ENCODE measurements at places on chromosomes 2 and 18.

GRCh38 chr2:110149330-110150220, 34.0 kb upstream of the MALL start:
- DNase-seq: no peak

DNA sequence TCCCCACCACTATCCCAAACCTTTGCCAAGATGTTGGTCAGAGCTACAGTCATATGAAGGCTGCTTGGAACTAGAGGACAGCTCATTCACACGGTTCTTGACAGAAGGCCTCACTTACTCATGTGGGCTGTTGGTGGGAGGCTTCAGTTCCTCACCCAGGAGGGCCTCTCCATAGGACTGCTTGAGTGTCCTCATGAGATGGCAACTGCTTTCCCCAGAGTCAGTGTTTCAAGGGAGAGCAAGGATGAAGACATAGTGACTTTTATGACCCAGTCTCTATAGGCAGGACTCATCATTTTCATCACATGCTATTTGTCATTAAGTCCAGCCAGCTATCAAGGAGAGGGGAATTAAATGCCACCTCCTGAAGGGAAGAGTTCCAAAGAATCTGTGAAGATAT, 33.4 kb upstream of the OLA1 start:
- no peak for DNase-seq

GRCh38 chr18:52475325-52475724, 135.3 kb downstream of the DCC start:
- no peak for DNase-seq

GRCh38 chr2:181683518-181684453, 3.5 kb upstream of the NEUROD1 start:
- DNase-seq: peak; percentile 85

- no peak for DNase-seq
Observed at GRCh38 chr2:3405307-3405706, 25.8 kb downstream of the TRAPPC12 start.

- DNase-seq: no peak
Observed at GRCh38 chr2:45788401-45788800, 136.9 kb downstream of the PRKCE start.

DNA sequence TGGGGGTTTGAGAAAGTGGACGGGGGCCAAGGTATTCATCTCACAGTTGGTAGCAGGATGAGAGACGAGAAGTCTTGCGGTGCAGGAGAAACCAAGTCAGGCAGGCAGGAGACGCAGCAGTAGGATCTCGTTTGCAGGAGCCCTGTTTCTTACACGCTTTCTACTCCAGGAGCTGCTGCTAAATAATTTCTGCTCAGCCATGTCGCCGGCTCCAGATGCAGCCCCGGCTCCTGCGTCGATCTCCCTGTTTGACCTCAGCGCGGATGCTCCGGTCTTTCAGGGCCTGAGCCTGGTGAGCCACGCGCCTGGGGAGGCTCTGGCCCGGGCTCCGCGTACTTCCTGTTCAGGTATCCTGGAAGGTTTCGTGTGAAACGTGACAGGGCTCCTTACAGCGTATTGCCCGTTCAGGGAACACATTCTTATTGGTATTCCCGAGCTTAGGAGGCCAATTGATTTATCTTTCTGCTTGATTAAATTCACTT, 494 bp downstream of the ANKZF1 start:
- no peak for DNase-seq

DNA sequence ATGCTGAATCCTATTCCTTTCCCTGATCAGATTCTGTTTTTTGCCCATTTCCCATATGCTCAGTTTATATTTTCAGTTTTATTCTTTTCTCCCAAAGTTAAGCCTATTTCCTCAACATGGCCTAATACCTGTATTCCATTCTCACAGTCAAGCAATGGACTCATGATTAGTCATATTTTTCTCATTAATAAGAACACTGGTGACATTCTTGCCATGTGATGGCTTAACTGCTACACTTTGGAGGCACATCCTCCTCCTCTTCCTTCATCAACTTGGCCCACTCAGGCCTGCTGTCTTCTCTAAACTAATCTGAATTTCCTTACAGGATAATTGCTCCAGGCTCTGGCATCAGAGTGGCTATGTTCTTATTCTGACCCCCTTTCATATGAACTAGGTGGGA, 679.2 kb downstream of the NYAP2 start:
- no peak for DNase-seq

DNA sequence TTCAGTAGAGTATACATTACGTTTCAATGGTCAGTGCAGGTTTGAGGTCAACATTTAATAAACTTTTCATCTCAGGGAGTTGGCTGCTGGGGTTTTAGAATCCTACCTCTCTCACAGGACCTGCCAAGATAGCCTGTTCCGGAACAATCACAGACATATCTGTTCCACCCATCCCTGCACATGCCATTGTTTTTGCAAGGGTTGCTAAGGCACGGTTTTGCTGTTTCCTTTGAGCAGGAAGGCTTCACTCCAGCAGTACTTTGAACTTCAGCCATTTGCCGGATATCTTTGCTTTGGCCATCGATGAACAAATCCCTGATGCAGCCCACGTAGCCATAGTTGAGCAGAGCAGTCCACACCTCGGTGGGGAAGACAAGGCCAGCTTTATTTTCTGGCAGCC, 493.8 kb downstream of the NRXN1 start:
- DNase-seq: no peak

GRCh38 chr2:196747400-196747799, 52.1 kb downstream of the GTF3C3 start:
- no peak for DNase-seq

GRCh38 chr18:64528646-64529045, 379.8 kb upstream of the LINC00305 start:
- DNase-seq: no peak

- no peak for DNase-seq
Observed at GRCh38 chr2:143440411-143441012, 311.3 kb downstream of the ARHGAP15 start.

DNA sequence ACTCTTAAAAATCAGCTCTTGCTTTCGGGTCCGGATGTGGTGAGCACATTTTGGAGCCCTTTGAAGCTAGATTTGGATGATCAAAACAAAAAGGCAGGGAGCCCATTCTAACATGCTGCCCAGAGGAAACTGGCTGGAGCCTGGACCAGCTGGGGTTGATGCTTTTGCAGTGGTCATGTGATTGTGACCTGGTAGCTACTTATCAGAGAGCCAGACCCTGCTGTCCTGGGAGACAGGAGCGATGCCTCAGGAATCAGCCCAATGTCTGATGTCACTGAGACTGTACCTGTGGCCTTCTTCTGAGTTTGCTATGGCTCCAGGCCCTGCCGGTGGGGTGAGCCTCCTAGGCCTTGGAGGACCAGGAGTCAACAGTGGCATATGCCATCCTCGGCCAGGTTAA, 18.7 kb upstream of the SCLY start:
- no peak for DNase-seq

GRCh38 chr2:67446491-67446911, 49.4 kb downstream of the ETAA1 start:
- no peak for DNase-seq

DNA sequence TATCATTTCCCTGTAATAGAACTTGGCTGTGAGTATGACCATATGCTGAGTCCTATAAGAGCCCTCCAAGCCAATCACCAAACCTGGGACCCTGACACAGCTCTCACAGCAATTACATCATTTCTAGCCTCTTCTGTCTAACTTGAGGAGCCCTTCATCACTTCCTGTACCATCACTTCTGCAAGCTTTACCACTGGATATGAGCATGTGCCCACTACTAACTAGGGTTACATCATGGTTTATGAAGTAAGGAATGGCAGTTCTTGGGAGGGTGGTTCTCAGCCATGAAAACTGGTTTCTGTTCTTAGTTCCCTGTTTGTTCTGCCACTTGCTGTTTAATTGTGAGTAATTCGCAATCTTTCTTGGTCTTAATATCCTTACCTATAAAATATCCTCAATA, 31.0 kb upstream of the EPB41L3 start:
- DNase-seq: no peak

GRCh38 chr2:137928547-137929518, 35.4 kb upstream of the HNMT start:
- no peak for DNase-seq

DNA sequence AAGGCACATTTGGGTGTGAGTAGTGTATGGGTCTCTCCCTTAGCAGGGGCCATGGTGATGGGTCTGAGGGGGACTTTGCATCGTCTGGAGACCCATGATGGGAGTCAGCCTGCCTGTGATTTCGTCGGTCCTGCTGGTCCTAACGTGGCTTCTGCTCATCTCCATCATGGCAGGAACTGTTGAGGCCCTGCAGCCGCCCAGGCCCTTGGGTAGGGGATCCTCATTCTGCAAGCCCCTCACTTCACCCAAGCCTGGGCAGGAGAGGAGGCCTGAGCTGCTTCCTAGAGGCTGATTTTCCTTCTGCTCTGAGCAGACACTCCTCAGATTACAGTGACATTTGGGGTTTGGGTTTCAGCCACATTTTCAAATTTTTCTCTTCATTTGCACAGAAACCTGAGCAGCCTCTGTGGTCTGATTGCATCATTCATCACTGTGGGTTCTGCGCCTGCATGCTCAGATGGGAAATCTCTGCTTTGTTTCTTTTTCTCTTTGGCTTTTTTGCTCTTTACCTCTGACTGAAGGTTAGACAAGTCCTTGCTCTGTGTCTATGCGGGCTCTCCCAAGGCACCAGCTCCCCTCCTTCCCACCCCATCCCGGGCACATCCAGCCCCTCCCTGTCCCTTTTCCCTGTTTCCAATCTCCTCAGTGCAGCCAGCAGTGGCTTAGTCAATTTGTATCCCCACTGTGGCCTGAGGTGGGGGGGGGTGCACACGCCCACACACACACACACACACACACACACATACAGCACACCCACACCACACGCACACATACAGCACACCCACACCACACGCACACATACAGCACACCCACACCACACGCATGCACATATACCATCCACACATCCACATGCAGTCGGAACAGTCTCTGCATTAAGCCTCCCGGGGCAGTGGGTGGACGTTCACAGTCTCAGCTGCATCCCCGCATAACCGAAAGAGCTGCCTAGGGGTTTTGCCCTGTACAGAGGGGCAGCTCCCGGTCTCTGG, 305.4 kb upstream of the HS6ST1 start:
- DNase-seq: no peak

DNA sequence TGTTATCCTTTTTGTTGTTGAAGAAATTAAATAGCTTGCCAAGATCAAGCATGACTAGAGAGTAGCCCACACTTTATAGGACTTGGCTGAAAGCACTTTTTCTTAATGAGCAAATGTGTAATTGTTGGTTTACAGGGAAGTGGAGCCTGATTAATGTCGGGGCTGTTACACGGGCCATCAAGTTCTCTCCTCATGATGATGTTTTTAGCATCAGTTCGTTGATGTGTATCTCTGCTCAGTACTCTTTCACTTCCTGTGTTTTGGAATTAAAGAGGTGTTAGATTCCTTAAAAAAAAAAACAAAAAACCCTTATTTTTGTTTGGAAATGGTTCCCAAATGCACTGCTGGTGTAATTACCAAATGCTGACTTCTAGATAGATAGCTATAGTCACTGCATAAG, 114.2 kb downstream of the PTPRM start:
- DNase-seq: no peak

DNA sequence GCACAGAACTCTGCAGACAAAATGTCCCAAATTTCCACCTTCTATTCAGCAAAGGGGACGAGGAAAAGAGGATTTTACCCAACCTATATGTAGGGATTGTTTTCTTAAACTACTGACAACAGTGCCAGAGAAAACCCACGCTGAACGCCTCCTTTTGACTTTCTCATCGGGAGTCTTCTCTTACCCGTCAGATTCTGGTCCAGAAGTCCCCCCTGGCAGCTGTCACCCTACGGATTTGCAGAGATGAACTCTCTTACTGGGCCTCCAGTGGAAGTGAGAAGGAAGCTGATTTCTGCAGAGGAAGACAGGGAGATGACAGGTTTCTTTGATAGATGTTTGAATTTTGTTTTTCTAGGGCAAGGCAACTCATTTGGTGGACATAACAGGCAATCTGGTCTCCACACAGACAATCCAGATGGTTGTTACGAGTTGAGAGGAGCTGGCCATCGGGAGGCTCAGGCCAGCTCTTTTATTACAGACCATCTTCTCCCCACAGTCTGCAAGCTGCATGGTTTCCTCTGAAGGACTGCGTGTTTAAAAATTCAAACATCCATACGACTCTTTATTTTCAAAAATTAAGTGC, 804.3 kb downstream of the RNF144A start:
- DNase-seq: no peak

DNA sequence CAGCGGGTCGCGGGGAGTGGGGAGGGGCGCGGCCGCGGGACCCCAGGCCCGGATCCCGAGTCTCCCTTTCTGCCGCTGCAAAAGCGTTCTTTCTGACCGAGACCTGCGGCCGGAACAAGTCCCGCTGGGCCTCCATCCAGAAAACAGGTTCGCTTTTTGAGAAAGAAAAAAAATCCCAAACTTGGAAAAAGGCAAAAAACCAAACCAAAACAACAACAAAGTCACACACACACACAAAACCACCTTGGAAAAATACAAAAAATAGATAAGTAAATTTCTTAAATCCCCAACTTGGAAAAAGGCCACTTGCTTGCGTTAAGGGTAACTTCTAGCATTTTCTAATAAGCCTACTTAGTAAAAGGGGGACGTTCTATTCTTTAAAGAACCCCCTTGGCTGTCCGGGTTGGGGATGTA, 250 bp upstream of the CHST10 start:
- no peak for DNase-seq

- DNase-seq: no peak
Observed at GRCh38 chr2:12948231-12948960, 231.7 kb downstream of the TRIB2 start.

DNA sequence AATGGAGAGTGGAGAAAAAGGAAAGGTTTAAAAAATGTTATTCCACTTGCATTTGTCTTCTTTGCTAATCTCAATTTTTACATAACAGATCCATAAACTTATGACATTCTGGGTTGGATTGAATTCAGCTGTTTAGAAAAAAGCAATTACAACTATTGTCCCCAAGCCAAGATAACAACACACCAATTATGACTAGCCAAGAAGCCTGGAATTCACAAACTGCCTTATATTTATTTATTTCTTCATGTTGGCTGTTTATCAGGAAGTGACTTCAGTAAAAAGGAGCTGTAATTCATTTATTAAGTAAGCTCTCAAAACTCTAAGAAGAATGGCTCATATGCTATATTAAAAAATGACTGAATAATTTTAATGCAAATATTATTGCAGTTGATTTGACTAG, 137.4 kb downstream of the CALCRL start:
- no peak for DNase-seq

DNA sequence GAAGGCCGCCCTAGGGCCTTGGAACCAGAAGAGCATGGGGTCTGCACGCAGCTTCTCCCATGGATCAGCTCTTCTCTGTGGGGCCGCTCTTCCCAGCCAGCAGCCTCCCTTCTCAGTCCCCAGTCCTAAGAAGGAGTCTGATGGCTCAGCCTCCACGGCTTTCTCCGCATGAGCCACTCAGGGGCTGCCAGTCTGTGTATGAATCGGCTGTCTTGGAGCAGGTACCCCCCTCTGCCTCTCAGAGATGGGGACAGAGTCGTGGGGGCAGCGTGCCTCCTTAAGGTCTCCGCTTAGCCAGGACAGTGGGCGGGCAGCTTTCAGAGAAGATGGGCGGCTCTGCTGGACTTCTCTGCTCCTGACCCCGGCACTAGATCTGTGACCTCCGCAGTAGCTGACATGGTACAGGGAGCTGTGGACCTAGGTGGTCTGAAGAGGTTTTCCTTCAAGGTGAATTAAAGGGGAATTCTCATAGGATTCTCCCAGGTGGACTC, 21.6 kb downstream of the INPP5D start:
- no peak for DNase-seq

Measured in neuronal stem cell (in vitro differentiated cells).